Neural crest cell (in vitro differentiated cells): ENCODE measurements at places on chromosomes 1 and 21.

DNA sequence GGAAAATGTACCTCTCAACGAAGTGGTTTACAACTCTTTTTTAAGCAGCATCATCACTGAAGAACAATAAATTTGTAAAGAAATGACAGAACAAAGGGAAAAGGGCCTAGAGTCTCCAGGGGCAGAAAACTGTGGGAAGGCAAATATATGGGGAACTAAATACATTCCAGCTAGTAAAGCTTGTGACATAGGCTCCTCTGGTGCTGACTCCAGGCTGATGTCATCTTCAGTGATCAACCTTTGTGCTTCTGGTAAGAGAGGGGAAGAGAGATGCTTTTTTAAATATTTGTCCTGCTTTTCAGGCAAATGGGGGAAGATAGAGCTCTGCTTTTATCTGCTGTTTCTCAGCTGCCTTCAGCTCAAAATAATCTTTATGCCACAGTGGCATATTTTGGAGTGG, 323.2 kb downstream of the LRRIQ3 start:
- DNase-seq, result no peak
- H3K4me1 ChIP-seq, result peaks cover 7% of the 10 kb centered on the region
- no peak overlapping the region for H3K4me3 ChIP-seq
- no peaks in the 10 kb centered on the region for H3K36me3 ChIP-seq
- H3K27me3 ChIP-seq, result no peaks in the 10 kb centered on the region

DNA sequence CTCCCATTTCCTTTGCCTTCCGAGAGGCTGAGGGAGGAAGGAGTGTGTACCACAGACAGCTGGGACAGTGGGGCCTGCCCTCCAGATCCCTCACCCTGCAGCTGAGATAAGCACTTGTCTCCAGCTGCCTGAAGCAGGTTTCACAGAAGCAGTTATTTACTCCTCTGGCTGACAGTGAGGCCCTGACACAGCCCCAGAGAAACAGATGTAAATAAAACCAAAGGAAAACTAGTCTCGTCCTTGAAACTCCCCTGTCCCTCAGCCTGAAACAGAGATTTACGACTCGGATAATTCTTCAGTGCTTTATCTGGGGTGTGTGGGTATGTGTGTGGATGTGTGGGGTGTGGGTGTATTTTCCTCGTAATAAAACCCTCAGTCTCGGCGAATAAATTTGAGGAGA, 181.1 kb downstream of the IGSF21 start:
- no peak for DNase-seq
- H3K36me3 ChIP-seq, result no peaks in the 10 kb centered on the region
- H3K4me1 ChIP-seq, result no peaks in the 10 kb centered on the region
- H3K27ac ChIP-seq, result no peak overlapping the region
- H3K27me3 ChIP-seq, result peaks cover 68% of the 10 kb centered on the region

GRCh38 chr1:56028244-56028643, 551.1 kb downstream of the PLPP3 start:
- H3K36me3 ChIP-seq, result no peaks in the 10 kb centered on the region
- H3K27me3 ChIP-seq, result no peaks in the 10 kb centered on the region
- no peak overlapping the region for H3K4me3 ChIP-seq

DNA sequence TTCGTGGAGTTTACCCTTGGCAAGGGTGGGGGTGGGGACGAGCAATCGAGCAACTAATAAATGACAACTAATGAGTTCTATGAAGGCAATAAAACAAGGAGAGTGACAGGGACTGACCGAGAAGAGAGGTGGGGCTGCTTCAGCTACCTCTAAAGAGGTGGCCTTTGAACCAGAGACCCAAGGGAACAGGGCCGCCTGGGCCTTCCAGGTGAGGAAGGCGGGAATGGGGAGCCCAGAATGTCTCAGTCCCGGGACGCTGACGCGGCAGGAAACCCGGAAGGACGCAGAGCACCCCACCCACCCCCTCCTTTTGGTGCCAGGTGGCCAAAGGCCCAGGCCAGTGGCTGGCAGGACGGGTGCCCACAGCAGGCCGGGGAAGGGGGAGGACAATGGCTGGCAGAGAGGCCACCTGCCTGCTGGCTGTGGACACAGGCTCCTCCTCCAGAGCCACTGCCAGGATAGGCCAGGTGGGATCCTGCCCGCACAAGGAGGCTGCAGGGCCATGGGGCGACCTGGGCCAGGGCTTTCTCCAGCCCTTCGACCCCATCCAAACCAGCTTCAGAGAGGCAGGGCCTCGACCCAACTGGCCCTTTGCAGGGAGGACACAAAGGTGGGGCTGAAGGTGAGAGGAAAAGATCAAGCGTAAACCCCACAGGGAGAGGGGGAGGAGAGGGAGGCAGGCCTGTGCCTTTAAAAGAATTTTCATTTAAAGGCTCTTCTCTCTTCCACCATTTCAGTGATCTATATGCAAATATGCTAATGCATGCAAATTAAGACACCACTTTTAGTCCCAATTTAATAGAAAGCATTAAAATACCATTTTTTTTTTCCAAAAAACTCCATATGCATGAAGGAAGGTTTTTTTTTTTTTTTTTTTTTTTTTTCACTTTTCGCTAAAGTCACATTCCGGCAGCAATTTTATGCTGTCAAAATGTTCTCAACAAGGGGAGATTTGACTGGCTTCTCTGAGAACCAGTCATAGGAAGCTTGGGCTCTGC, 58.1 kb downstream of the CASZ1 start:
- H3K27me3 ChIP-seq, result peaks cover 84% of the 10 kb centered on the region
- H3K36me3 ChIP-seq, result no peaks in the 10 kb centered on the region
- H3K4me3 ChIP-seq, result no peak overlapping the region
- peaks cover 30% of the 10 kb centered on the region for H3K4me1 ChIP-seq
- H3K27ac ChIP-seq, result no peak overlapping the region

DNA sequence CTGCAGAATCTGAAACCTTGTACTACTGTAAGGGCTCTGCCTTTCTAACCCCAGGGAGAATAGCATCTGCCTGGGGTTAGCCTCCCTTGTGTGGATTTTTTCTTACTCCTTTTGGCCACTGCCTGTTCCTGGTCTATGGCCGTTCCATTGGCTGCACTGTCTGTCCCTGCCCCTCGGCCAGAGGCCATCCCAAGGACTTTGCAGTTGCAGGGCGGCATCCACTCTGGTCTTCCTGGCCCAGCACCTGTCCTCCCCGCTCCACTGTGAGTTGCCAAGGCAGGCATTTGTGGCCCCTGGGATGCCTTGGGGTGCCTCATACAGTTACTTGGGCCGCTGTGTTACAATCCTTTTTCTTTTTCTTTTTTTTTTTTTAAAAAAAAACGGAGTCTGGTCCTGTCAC, 45.8 kb downstream of the PDE9A start:
- peaks cover 14% of the 10 kb centered on the region for H3K4me1 ChIP-seq
- no peak overlapping the region for H3K4me3 ChIP-seq
- DNase-seq, result no peak
- H3K27ac ChIP-seq, result no peak overlapping the region

DNA sequence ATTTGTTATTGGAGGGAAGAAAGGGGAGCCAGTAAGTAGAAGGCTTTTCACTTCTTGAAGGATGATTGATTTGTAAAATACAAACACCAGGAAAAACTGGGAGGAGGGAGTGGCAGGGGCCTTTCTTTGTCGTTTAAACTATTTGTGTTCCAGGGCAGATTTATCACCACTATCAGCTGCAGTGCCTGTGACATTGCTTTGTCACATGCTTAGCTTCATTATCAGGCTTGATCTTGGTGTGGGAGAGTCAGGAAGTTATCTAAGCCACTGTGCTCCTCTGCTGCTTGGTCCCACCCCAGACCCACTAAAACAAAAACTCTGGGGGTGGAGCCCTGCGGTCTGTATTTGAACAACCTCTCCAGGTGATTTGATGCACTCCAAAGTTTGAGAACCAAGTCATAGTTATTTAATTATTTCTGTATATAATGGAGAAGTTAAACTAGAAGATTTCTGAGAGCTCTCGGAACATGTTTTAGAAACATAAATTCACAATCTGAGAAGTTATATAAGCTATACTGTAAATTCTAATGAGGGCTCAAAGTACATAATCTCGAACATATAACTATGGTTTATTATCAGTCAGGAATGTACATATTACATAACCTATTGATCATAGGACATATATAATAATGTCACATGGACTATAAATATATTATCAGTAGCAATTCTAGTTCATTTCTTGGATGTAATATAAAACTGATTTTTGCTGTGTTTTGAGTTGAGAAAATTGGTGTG, 87.9 kb downstream of the CDC14A start:
- H3K27ac ChIP-seq, result no peak overlapping the region
- no peak for DNase-seq
- H3K36me3 ChIP-seq, result no peaks in the 10 kb centered on the region
- no peaks in the 10 kb centered on the region for H3K27me3 ChIP-seq

GRCh38 chr21:45114072-45114471, 39.7 kb downstream of the ADARB1 start:
- no peak overlapping the region for H3K27ac ChIP-seq
- DNase-seq, result no peak
- H3K4me1 ChIP-seq, result peaks cover 6% of the 10 kb centered on the region

GRCh38 chr1:174877208-174877673, 122.5 kb upstream of the CACYBP start:
- peaks cover 11% of the 10 kb centered on the region for H3K4me1 ChIP-seq
- H3K27ac ChIP-seq, result no peak overlapping the region
- DNase-seq, result no peak
- no peaks in the 10 kb centered on the region for H3K36me3 ChIP-seq
- no peak overlapping the region for H3K4me3 ChIP-seq

- no peak for DNase-seq
- H3K4me1 ChIP-seq, result no peaks in the 10 kb centered on the region
- no peak overlapping the region for H3K4me3 ChIP-seq
- H3K27me3 ChIP-seq, result no peaks in the 10 kb centered on the region
These were observed 37.9 kb upstream of the EDEM3 start for GRCh38 chr1:184792450-184792969.

DNA sequence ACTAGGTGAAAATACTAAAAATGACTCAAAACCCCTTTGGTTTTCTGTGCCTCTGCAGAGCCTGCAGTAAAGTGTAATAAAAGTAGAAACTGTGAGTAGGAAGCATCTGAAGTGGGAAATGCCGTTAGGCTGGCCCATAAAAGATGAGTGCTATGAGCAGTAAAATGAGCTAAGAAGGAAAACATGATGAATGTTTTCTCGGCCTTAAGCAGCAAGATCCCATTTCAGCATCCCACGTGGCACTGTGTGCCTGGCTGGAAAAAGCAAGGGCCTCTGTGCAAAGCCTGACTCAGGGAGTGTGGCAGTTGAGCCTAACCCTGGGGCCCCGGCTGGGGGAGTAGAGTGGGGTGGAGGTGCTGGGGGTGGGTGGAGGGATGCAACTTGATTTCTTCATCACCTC, 109.5 kb downstream of the TBX15 start:
- no peaks in the 10 kb centered on the region for H3K27me3 ChIP-seq
- H3K27ac ChIP-seq, result no peak overlapping the region
- no peaks in the 10 kb centered on the region for H3K36me3 ChIP-seq
- peaks cover 8% of the 10 kb centered on the region for H3K4me1 ChIP-seq
- DNase-seq, result no peak

- no peak overlapping the region for H3K27ac ChIP-seq
- H3K4me1 ChIP-seq, result peaks cover 20% of the 10 kb centered on the region
- no peak for DNase-seq
- peak overlapping the region; percentile 80 for H3K4me3 ChIP-seq
These were observed 15.4 kb upstream of the ADAR start for GRCh38 chr1:154623358-154623757.

- peaks cover 14% of the 10 kb centered on the region for H3K4me1 ChIP-seq
- no peaks in the 10 kb centered on the region for H3K36me3 ChIP-seq
- peak; percentile 45 for DNase-seq
- H3K27ac ChIP-seq, result peak overlapping the region; percentile 87
These were observed 51.7 kb downstream of the WNT9A start for GRCh38 chr1:227895828-227896685.

GRCh38 chr1:208866386-208866955, 622.3 kb upstream of the PLXNA2 start:
- H3K36me3 ChIP-seq, result no peaks in the 10 kb centered on the region
- H3K27me3 ChIP-seq, result peaks cover 7% of the 10 kb centered on the region
- H3K4me1 ChIP-seq, result no peaks in the 10 kb centered on the region

- H3K27ac ChIP-seq, result no peak overlapping the region
- DNase-seq, result no peak
- H3K27me3 ChIP-seq, result peaks cover 3% of the 10 kb centered on the region
- H3K4me1 ChIP-seq, result no peaks in the 10 kb centered on the region
These were observed 10.0 kb upstream of the C1orf115 start for GRCh38 chr1:220680085-220680687.

GRCh38 chr1:192160196-192160595, 1.9 kb downstream of the RGS18 start:
- H3K4me3 ChIP-seq, result no peak overlapping the region
- no peaks in the 10 kb centered on the region for H3K36me3 ChIP-seq
- H3K27ac ChIP-seq, result no peak overlapping the region

DNA sequence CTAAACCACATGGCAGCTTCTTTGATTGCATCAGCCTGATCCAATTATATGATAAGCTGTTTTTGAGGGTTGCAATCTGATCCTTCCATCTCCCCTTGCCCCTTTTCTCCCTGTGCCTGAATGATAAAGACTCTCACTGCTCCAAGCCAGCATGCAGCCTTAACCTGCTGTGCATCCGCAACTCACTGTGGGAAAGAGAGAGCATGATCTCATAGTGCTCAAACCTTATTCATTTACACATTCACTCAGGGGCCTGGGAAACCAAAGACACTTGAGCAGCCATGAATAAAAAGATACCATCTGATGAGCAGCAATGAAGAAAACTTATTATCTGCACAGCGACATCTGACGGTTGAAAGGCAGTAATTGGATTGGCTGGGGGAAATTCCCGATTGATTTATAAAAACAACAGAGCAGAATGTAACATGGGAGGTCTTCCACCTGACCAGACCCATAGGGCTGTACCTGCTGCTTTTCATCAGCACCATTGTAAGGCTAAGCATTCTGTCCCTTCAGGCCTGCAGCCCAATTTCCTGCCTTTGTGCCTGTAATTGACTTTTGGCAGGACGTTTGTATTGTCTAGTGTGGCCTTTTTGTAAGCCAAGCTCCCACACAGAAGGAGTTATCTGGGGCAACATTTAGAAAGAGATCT, 62.5 kb downstream of the KIAA0040 start:
- H3K27ac ChIP-seq, result peak overlapping the region; percentile 87
- H3K36me3 ChIP-seq, result no peaks in the 10 kb centered on the region
- H3K4me1 ChIP-seq, result peaks cover 16% of the 10 kb centered on the region
- DNase-seq, result no peak
- H3K27me3 ChIP-seq, result peaks cover 6% of the 10 kb centered on the region

- peaks cover 41% of the 10 kb centered on the region for H3K4me1 ChIP-seq
- no peaks in the 10 kb centered on the region for H3K36me3 ChIP-seq
- peak; percentile 28 for DNase-seq
- peaks cover 100% of the 10 kb centered on the region for H3K27me3 ChIP-seq
- H3K4me3 ChIP-seq, result peak overlapping the region; percentile 81
- no peak overlapping the region for H3K27ac ChIP-seq
These were observed 722 bp downstream of the LHX8 start for GRCh38 chr1:75134647-75135572.

DNA sequence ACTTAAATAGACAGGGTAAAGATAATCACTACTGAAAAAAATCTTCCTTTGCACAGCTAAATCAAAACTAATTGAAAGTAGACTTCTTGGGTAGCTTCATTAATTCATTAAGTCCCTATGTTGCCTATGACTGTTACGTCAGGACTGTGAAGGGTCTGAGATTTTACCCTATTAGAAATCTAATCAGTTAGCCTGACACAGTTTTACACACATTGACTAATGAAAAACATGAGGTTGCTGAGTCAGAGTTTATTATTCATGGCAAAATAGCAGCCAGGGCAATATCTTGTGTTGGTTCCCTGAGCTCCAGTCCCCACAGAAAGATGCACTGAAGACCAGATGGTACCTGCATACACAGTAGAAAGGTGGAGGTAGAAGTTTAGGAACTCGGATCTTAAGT, 262.5 kb upstream of the ZP4 start:
- peaks cover 15% of the 10 kb centered on the region for H3K27me3 ChIP-seq
- no peak overlapping the region for H3K27ac ChIP-seq
- DNase-seq, result no peak
- no peak overlapping the region for H3K4me3 ChIP-seq

- peak within 1 kb of the TSS; percentile 87 for H3K27ac ChIP-seq
- peaks cover 4% of the 10 kb centered on the region for H3K36me3 ChIP-seq
- H3K4me3 ChIP-seq, result peak within 1 kb of the TSS; percentile 91
- peaks cover 61% of the 10 kb centered on the region for H3K27me3 ChIP-seq
- H3K4me1 ChIP-seq, result peaks cover 32% of the 10 kb centered on the region
These were observed at the start of gene L1TD1 for GRCh38 chr1:62194651-62195544. TSS of gene L1TD1 (plus strand) at chr1:62194849. CDS start at chr1:62206629, 11,780 bp downstream.
